Activated CD8-positive, alpha-beta T cell treated with anti-CD3 and anti-CD28 coated beads, Interleukin-2, amount 10 ng/mL, durations not matched to agents 7 days and 5 days (primary cell): ENCODE measurements at places on chromosomes 7 and 10.

- DNase-seq, result no peak
Measured at GRCh38 chr7:114988755-114989375, 67.0 kb downstream of the MDFIC start.

- no peak for DNase-seq
Measured at GRCh38 chr7:155349601-155350331, 52.1 kb downstream of the INSIG1 start.

GRCh38 chr10:32204606-32205005, 142.4 kb downstream of the EPC1 start:
- no peak for DNase-seq

GRCh38 chr10:20088061-20088701, 271.9 kb downstream of the PLXDC2 start:
- DNase-seq, result no peak

DNA sequence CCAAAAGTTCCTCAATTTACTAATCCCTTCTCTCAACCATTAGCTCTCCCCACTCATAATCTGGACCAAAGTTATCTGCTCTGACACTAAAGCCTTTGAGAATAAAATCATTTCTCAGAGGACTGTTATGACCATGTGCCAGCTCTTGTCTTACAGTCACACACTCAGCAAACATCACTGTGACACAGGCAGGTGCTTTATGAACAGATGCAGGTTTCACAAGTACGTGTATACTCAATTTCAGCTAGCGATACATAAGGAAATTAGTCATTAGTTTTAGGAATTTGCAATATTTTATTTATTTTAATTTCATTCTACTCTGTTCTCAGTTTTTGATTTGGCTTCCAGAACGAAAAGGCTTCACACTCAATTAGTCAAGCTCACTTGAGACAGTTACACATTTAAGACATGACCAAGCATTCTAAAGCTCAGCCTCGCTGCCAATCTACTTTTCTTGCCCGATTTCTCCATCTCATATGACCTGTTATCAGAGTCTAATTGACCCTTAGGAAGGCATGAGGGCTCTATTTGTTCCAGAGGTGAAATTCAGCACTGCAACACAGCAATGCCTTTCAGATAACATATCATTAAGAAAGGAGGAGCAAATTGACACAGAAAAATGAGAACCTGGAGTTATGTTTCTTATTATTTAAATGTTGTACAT, 76.8 kb downstream of the TFEC start:
- DNase-seq, result no peak

- DNase-seq, result no peak
Measured at GRCh38 chr7:19215412-19215811, 70.2 kb upstream of the FERD3L start.

DNA sequence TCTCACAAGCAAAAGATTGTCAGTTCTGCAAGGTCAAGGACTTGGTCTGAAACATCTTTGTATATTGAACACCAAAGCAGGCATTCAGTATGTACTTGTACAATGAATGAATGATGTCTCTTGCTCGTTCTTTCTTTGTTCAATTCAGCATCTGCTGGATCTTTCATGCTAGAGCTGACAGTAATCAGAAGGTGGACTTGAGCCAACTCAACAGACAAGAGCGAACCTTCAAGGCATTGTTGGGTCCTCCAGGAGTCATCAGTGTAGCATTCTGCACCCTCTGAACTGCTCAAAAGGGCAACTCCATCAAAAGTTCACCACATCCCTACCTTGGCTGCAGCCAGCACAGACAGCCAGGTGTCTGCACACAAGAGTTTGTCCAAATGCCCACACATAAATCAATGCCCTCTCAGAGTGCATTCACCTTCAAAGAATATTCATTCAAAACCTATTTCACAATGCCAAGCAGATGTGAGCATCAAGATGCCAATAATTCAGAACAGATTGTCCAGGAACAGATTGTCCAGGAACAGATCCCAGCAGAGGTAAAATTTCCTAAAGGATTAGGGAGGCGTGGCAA, 386.7 kb downstream of the CALN1 start:
- no peak for DNase-seq

DNA sequence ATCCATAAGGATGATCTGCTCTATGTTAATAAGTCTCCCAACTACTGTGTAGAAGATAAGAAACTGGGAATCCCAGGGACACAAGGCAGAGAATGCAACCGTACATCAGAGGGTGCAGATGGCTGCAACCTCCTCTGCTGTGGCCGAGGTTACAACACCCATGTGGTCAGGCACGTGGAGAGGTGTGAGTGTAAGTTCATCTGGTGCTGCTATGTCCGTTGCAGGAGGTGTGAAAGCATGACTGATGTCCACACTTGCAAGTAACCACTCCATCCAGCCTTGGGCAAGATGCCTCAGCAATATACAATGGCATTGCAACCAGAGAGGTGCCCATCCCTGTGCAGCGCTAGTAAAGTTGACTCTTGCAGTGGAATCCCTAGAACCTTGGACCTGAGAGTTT, 10.3 kb downstream of the WNT16 start:
- DNase-seq, result no peak

DNA sequence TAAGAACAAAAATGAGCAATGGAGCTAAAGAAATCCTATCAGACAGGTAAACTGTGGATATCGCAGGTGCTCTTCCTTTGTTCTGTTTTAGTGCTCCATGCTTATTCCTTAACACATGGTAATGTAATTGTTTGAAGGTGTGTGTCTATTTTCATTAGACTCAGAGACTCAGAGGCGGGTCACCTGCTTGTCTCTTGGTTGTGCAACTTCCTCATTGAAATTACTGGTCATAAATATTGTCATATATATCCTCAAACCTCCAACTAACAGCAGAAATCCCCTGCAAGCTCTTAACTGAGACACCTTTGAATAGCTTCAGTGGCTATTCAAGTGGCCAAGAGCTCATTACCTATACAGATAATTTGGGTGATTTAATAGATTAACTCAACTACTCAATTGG, 177.2 kb downstream of the PTN start:
- DNase-seq, result no peak

- DNase-seq, result no peak
Measured at GRCh38 chr7:53111031-53111430, 75.6 kb downstream of the POM121L12 start.

- DNase-seq, result no peak
Measured at GRCh38 chr10:44205067-44205466, 179.8 kb downstream of the CXCL12 start.

DNA sequence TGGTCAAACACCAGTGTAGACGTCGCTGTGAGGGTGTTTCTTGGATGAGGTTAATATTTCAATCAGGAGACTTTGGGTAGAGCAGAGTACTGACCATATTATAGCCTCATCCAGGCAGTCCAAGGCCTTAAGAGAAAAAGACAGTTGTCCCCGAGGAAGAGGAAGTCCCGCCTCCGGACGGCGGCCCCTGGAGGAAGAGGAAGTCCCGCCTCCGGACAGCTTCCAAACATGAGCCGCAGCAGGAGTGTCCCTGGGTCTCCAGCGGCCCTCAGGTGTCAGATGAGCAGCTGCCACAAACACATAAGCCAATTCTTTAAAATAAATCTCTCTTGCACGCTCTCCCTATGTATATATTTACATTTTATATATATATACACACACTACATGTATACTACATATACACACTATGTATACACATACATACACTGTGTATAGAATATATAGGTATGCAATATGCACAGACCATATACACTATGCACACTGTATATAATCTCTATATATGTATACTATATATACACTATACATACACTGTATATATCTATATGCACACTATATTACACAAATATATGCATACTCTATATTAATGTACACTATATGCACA, 37.5 kb downstream of the PWWP2B start:
- peak; percentile 70 for DNase-seq

GRCh38 chr10:89465196-89465595, 50.8 kb downstream of the IFIT5 start:
- DNase-seq, result no peak

- no peak for DNase-seq
Measured at GRCh38 chr10:47079204-47079580, 168.0 kb downstream of the PTPN20 start.

GRCh38 chr10:101816376-101816775, 1.9 kb downstream of the OGA start:
- DNase-seq, result no peak

GRCh38 chr7:20229646-20230500, 12.7 kb upstream of the MACC1 start:
- DNase-seq, result no peak

DNA sequence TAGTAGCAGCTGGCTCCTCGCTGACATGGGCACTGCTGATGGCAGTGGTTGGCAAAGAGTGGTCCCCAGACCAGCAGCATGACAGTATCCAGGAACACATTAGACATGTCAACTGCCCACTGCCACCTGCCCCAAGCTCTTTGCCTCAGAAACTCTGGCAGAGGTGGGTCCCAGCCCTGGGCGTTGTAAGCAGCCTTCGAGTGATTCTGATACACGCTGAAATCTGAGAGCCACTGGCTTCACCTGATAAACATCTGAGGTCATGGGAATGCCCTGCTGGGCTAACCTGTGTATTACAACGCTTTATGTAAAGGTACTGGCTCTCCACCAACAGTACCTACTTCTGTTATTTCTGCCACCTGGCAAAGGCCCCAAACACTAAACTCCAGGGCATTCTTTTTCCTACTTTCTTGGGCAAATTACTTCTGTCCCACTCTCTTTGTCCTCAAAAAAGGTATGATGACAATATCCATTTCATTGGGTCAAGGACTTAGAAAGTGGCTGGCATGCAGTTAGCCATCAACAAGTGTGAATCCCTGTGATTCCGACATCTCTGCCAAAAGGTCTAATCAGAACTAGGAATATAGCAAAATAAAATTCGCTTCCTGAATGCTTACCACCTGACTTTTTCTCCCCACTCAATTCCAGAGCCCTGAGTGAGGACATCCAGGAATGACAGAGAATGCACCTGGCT, 9.2 kb downstream of the SGMS1 start:
- DNase-seq, result peak; percentile 35

- DNase-seq, result no peak
Measured at GRCh38 chr10:28463676-28464395, 69.1 kb upstream of the WAC start.

- peak; percentile 48 for DNase-seq
Measured at GRCh38 chr10:70742537-70743429, 42.4 kb downstream of the TBATA start.

DNA sequence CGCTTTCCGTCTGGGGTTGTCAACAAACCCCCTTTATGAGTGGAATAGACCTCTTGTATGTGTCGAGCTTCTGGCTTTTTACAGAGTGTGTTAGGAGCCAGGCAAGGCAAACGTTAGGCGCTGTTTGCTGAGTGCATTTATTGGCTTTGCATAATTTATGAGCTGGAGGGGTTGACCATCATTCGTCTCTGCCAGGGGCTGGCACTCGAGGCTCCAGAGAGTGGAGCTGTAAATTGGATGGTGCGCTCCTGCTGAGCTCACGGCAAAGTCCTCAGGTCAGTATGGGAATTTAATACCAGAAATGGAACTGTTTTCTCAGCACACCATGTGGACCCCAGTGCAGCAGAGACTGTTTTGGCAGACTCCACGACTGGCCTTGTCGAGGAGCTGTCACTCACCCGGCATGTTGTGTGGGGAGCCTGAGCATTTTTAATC, 699.4 kb upstream of the GALNT17 start:
- DNase-seq, result no peak

DNA sequence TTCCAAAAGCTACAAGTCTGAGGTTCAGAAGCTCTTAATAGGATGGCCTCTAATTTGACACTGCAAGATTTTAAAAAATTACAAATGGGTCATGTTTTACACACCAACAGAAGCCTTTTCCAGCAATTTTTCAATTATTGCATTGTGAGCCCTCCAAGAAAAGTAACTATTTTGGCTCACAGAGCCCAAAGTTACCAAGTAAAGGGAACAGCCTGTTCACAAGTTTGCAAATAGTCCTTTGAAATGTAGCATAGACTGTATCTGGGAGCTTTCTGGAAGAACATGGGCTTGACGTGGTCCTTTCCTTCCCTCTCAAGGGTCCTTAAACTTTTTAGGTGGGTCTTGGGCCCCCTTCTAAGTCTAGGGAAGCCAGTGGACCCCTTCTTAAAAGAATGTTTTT, 1.3 kb upstream of the GDF10 start:
- no peak for DNase-seq

DNA sequence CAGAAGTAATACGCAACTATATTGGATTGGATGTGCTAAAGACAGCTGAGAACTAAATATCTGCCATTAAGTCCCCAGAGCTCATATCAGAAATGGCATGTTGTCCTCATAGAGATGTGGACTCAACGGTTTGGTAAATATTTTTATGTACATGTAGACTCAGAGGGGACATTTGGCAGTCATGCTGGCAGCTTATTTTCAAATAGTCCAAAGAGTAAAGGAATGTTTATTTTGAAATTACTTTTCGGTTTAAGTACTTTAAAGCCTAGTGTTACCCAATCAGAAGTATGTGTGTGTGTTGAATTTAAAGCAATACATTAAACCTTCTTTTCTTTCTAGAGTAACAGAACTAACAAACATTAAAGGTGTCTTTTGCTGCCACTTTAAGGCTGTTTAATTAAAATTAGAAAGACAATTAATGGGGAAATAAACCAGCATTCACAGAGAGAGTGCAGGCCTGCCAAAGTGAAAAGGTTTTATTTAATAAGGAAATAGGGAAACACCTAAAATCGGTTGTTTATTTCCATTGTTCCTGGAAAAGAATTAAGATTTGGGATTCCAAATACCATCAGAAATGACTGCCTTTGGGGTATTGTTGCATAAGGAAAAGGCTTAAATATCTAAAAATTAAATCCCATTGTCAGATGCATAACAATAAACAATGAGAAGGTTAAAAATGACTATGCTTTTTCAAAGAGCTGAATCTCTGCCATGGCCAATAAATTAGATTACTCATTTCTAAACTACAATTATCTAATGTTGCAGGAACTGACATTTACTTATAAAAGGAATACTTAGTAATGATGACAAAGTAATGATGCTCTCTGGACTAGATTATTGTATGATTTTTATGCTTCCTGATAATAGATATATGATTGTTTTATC, 113.4 kb upstream of the AHR start:
- no peak for DNase-seq

DNA sequence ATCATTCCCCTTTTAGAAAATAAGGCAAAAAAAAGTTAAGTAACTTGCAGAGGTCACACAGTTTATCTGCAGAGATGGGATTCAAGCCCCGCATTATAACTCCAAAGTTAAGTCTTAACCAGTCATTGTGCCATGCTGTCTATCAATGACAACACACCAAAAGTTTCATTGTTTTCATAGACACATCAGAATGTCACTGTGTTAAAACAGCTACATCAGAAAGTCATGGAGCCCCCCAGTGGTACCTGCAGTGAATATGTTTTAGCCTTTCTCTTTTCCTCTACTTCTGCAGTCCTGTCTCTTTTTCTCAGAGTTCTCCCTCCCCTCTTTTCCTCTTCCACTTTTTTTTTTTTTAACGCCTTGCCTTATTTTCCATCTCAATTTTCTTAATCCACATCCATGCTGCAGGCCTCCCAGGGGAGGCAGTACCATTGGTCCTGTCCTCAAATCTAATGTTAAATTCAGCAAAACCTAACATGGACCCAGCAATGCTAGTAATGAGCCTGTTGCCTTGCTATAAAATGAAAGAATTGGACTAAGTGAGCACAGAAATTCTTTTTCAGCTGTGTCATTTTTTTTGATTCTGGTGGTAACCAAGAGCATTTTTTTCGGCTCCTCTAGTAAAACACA, 3.8 kb upstream of the NRCAM start:
- DNase-seq, result peak; percentile 45
